Stimulated activated CD8-positive, alpha-beta memory T cell treated with anti-CD3 and anti-CD28 coated beads, Interleukin-4, amount 100 ng/mL, for 24 hours (primary cell): ENCODE measurements at places on chromosomes 7 and 10.

- DNase-seq, result no peak
These were observed 2.3 kb downstream of the ZNHIT1 start for GRCh38 chr7:101220295-101220694.

DNA sequence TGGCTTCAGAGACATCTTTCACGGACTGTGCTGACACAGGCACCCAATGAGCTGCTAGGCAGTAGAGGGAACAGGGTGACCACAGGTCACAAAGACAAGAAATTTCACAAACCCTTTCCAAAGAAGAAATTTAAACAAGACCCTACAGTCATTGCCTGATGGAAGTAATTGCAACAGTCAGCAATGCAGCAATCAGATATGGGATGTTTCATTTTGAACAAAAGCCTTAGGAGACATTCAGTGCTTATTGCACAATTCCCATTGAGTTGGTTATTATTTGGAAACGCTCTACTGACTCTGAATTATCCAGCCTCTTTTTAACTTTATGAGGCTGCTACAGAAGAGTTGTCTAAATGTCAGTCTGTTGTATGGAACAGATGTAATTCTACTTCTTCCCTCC lies 85.5 kb downstream of the ETV1 start:
- no peak for DNase-seq

GRCh38 chr10:59905731-59906416 lies 482 bp downstream of the CCDC6 start:
- DNase-seq, result no peak

- no peak for DNase-seq
These were observed 4.2 kb upstream of the MAFK start for GRCh38 chr7:1526271-1526754.

- DNase-seq, result no peak
These were observed 2.9 kb upstream of the PRAP1 start for GRCh38 chr10:133344236-133344635.

GRCh38 chr7:79377097-79377496 lies 76.4 kb downstream of the MAGI2 start:
- DNase-seq, result no peak

GRCh38 chr10:96136810-96137209 lies 6.7 kb downstream of the ZNF518A start:
- no peak for DNase-seq

DNA sequence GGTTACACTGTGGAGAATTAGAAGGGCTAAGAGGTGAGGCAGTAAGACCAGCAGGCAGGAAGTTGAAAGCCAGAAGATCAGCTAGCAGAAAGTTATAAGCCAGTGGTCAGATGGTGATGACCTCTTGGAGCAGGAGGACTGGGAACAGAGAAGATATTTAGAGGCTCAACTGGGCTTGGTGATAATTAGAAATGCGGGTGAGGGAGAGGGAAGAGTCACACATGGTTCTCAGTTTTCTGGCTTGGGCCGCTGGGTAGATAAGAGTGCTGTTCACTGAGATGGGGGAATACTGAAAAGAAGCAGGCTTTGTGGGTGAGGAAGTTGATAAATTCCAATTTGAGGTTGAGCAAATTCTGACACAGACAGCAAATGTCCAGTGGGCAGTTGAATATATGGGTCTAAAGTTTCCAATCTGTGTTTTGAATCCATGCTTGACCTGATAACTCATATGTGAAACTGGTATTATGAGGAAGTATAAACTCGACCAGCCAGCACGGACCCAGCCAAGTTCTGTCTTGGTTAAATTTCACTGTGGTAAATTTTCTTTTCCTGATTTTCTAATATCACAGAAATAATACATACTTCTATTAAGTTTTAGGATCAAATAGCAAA lies 22.7 kb downstream of the LSMEM1 start:
- DNase-seq, result no peak

DNA sequence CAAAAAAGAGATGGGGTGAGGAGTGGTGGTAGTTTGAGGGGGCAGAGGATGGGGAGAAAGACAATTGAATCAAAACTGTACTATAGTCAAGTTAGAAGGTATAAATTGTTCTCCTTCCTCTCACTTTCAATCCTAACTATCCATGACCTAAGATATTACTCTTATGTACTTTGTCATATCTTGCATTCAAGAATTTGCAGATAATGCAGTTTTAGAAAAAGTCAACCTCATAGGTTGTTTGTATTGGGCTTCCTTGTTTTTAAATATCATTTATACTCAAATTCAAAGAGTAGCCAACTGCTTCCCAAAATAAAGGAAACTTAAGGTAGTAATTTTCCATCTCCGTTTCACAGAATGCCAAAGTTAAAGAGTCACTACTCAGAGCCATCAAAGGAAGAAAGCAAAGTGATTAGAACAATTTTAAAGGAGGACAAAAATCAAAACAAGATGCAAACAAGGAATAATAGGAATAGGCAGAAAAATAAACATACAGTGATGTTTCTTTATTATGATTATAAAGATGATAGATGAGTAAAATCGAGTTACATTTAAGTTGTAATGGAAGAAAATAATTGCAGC lies 32.7 kb downstream of the MET start:
- no peak for DNase-seq

- no peak for DNase-seq
These were observed 14.0 kb upstream of the BLNK start for GRCh38 chr10:96285331-96285752.

DNA sequence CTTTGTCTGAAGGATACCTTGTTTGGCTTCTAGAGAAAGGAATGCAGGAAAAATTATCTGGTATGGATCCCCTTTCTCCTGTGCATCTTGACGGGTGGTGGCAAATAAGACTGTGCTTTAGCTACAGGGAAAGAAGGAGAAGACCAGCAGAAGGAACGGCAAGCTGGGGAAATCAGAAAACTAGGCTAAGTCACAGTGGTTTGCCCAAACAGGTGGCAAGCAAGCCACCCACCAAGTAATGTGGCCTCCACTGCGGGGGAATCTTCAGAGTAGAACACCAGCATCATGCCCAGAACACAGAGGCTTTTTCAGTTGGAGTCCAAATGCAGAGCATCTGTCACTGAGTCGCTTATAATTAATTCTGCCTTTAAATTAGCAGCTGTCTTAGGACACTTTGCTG lies 282.8 kb downstream of the PHF14 start:
- no peak for DNase-seq
